ENCODE measurements at places on chromosomes 1 and 21.

- no peak for DNase-seq
Observed at GRCh38 chr1:234589854-234590620, 19.9 kb downstream of the IRF2BP2 start.

DNA sequence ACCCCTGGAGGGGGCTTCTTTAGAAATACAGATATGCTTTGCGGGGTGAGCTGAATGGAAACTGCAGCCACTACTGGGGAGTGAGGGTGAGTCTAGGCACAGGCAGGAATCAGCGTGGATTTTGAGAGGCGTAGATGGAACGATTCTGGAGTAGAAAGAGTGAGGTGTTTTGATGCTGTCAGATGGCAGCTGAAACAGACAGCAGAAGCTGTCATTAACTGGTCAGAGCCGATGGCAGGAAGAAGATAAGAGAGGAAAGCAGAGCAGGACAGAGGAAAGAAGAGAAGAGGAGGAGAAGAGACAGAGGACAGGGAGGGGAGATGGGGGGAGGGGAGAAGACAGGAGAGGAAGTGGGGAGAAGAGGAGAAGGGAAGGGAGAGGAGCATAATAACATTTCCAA, 138.5 kb downstream of the LRIG2 start:
- DNase-seq, result no peak

- DNase-seq, result no peak
Observed at GRCh38 chr1:245698860-245699259, 544.1 kb downstream of the KIF26B start.

GRCh38 chr1:37995751-37996345, 6.0 kb upstream of the SF3A3 start:
- no peak for DNase-seq

DNA sequence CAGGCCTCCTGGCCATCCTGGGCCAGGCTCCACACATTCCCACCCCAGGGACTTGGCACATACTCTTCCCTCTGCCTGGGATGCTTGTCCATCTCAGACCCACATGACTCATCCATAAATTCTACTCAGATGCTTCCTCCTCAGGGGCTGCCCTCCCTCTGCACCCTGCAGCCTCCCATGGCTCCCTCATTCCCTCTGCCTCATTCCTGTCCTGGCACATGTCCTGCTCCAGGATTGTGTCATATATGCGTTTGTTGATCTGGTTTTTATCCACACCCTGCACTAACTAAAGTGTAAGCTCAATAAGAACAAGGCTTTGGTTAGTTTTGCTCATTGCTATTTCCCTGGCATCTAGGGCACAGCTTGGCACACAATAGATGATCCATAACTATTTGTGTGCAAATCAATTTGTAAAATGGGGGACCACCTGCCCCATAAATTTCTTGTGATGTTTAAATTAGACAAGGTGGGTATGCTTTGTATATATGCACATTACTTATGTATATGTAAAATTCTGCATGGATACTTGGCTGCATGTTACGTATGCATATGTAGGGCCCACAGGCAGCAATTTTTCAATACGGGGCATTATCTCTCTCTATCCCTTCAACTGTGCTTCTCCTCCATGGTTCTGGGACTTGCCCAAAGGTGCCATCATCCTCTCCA, 191.4 kb downstream of the PTPRU start:
- no peak for DNase-seq

GRCh38 chr21:15825700-15826099, 95.9 kb downstream of the USP25 start:
- DNase-seq, result no peak
